ENCODE measurements at places on chromosomes 5 and 9.

GRCh38 chr9:6996061-6996854 lies 238.5 kb downstream of the KDM4C start:
- DNase-seq: no peak

DNA sequence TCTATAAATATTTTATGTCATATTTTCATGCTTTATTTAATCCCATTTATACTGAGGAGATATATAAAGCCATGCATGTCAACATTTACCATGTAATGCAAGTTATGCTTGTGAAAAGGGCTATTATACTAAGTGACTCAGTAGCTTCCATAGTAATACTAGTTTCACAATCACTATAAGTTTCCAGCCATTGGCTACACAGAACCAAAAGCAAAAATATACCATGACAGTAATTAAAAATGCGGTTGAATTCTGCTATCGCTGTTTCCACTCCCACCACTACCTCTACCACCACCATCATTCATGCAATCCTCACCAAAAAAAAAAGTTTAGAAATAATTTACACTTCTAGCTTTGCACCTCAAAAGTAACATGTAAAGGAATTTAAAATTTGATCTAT lies 60.2 kb downstream of the MLLT3 start:
- DNase-seq: no peak

GRCh38 chr5:179974946-179975712 lies 67.4 kb upstream of the TBC1D9B start:
- peak; percentile 44 for DNase-seq

- DNase-seq: peak; percentile 66
Measured at GRCh38 chr9:89410641-89411350, 87.1 kb downstream of the SEMA4D start.

- DNase-seq: no peak
Measured at GRCh38 chr5:142186514-142186856, 77.9 kb downstream of the NDFIP1 start.

GRCh38 chr9:82367016-82367415 lies 378.4 kb downstream of the SPATA31D1 start:
- no peak for DNase-seq

GRCh38 chr9:83247732-83248131 lies 184.8 kb upstream of the RASEF start:
- peak; percentile 12 for DNase-seq

GRCh38 chr5:38765399-38765861 lies 80.4 kb upstream of the OSMR start:
- no peak for DNase-seq

DNA sequence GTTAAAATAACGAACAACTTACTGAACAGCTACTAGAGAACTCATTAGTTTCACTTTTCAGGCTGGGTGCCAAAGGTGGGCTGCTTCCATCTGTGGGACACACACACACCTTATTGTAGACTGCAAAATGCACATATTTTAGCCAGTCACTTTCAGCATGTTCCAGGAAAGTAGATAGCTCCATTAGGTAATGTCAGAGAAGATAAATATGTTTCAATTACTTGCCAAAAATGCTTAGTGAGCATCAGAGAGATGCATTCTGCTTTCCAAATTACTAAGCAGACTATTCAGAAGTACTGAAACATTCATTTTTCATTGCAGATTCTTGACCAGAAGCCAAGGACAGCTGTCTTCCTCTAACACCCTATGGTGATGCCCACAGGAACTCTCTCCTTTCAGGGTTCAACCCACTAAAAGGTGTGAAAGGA lies 56.2 kb upstream of the APC start:
- no peak for DNase-seq

DNA sequence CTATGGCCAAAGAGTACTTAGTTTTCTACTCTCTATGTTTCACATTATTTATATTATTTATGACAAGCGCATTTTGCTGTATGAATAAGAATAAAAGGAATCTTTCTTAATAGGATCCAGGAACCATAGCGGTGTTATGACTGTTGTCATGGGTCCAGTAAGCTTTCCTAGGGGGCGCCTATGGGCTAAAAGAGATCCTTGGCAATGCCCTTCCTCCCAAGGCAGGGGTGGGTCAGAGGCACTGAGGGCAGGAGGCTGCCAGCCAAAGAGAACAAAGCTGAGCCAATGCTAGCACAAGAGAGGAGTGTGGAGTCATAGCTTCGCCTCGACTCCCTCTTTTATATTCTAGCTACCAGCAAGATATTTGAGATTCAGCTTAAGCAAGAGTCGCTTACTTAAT lies 98.4 kb upstream of the GNAQ start:
- DNase-seq: no peak

DNA sequence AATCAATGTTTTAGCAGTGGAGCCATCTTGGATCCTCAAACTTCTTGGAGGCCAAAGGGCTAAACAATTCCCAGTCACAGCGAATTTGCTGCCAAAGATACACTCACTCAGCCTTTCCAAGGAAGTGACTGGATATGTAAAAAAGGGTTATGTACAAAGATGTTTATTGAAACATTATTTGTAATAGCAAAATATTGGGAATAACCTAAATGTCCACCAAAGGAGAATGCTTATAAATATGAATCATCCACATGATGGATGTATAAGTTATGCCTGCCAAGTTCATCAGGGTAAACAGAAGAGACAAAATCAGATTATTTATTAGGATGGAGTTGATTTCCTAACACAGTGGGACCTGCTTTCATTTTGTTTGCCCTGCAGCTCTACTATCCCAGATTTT lies 145.2 kb upstream of the ABCA1 start:
- no peak for DNase-seq

- DNase-seq: no peak
Measured at GRCh38 chr9:24189986-24190385, 355.7 kb downstream of the IZUMO3 start.

GRCh38 chr9:132087438-132088030 lies 7.9 kb upstream of the MED27 start:
- DNase-seq: no peak

DNA sequence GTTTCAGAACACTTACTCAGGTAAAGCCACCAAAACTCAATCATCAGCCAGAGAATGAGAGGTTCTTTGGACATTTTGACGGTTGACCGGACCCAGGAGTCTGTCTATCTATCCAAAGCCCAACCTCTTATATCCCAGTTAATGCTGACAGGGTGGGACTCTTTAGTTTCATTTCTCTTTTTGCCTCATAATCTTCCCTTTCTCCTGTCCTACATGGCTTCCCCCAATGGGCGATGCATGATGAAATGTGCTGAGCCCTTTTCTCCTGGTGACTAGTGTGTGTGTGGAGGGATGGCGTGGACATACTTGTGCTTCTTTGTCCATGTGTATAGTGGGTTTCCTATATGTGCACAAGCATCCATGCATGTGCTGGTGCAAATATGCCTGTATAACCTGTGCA lies at the start of gene TIMD4:
TIMD4 (minus strand) TSS at position 102 of the 400 bp plus-strand sequence; CDS start at position 74, 28 bp downstream.
- no peak for DNase-seq

DNA sequence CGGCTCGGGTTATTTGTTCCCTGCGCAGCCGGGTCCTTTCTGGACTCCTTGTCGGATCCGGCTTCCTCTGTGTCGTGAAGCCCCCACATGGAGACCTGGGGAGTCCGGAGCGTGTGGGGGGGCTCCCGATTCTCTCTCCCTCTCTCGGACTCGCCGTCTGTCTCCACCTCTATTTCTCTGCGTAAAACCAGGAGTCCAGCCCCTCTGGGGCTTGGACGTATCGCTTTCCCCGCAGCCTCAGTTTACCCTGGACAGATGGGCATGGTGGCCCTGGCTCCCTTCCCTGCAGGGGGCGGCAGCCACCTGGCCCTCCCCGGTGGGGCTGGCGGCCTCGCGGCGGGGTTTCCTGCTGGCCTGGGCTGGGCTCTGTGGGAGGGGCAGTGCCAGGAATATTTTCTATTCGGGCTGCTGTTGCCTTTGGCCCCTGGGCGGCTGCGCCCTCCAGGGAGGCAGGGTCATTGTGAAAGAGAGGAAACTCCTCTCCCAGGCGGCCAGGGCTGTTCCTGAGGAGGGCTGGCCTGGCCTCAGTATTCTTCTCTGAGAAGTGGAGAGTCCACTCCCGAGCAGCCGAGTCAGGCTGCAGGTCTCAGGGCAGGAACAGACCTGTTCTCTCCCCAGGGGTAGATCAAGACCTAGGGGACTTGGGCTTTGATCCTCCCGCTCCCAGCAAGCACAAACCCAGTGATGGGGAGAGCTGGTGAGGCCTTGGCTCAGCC lies 665 bp downstream of the ASS1 start:
- DNase-seq: no peak

DNA sequence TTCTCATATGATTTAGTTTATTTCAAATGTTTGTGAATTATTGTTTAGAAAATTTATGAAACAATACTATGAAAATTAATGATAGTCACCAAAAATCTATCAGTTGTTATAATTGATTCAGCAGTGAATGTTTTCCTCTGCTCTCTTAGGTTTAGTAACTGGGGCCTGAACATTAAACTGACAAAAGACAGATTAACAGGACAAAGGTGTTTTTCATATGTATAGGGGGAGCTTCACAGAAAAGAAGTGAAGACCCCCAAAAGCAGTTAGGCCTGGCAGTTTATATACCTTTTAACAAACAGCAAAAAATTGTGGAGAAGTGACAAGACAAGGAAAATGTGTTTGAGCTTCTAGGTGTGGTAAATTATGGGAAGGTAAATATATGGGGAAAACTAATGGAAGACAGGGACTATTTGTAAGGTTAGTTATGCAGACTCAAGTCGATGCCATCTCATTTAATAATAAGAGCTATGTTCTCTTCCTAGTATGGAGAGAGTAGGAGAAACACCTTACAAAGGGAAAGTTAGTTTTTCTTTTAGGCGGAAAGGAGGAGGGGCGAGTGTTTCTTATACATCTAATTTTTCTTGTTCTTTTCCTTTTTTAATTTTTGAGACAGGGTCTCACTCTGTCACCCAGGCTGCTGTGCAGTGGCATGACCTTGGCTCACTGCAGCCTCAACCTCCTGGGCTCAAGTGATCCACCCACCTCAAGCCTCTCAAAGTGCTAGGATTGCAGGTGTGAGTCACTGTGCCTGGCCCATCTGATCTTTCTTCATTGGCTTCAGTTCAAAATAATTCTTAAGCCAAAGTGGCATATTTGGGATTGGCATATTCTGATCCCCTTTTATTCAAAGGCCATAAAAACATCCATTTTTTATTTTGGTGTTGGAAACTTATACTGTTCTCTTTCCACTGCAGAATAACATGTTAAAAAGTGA lies 77.8 kb downstream of the C9orf153 start:
- DNase-seq: no peak

GRCh38 chr9:116975126-116975525 lies 288.0 kb downstream of the TRIM32 start:
- no peak for DNase-seq

- DNase-seq: no peak
Measured at GRCh38 chr9:79574136-79574535, 2.4 kb downstream of the TLE4 start.

GRCh38 chr5:15001517-15001916 lies 129.9 kb upstream of the ANKH start:
- no peak for DNase-seq

DNA sequence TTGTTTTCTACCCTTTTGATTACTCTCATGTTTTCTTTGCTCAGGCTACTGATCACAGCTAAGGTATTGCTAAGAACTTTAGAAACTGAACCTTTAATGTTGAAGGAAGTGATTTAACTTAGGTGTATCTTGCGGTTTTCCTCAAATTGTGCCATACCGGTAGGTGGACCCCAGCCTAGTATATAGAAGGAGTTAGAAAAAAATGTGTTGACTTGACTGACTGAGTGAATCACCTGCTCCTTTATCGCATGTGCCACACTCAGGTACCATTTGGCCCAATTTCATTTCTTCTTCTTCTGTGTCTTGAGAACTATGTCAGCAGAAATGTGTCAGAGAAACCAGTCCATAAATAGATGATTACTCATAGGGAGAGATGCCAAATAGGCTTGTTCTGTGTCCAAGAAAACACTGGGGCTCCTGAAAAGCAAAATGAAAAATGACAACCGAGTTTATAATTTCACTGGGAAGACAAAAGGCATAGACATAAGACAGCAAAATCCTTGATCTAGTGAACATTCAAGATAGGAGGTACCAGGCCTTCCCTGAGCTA lies 19.4 kb downstream of the PLPPR1 start:
- no peak for DNase-seq

GRCh38 chr9:93096131-93096802 lies at the start of gene CARD19:
Gene CARD19 (plus strand): TSS chr9:93096217. CDS start chr9:93096346, 129 bp downstream.
- no peak for DNase-seq

DNA sequence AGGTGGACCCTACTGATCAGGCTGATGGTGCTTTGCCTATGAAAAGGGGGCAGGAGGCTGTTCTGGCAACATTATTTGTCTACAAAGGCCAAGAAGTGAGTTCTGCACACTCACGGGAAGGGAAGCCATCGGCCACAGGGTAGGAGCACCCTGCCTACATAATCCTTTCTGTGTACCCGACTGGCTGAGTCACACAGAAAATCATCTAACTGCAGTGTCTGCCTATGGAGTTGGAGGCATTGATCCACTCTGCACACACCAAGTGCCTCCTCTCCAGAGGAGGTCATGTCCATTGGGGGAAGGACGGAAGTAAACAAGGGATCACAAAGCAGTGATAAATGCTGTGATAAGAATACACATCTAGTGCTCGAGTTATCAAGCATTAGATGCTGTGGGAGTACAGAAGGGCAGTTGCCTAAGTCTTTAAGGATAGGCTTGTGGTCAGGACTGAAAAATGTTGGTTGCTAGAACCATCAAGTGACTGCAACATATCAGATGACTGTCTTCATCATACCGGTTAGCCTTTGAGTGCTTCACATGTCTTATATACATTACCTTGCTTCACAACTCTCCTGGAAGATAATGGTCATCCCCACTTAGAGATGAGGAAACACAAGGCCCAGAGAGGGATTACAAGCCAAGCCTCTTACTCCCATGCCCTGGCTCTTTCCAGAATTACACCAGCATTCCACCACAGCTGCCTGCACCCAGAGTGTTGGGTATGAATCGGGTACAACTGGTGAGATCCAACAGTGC lies 1.3 kb upstream of the SLC2A8 start:
- DNase-seq: no peak

GRCh38 chr5:76799588-76799987 lies 19.2 kb upstream of the F2RL1 start:
- DNase-seq: no peak

DNA sequence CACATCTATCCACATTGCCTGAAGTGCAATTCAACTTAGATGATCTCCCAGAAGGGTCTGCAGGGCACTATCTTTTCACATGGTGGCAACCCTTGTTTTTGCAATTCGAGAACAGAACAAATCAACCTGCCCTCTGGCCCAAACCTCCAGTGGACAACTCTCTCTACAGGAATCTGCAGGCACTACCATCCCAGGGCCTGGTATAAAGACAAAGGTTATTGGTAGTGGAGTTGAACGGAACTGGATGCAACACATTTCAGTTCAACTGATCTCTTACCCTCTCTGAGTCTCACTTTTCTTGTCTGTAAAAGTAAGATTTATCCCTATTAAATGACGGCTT lies 153.2 kb upstream of the EGFLAM start:
- DNase-seq: no peak

- DNase-seq: no peak
Measured at GRCh38 chr5:135491038-135491551, 38.9 kb upstream of the TIFAB start.

GRCh38 chr5:75706016-75706415 lies 11.2 kb downstream of the POC5 start:
- no peak for DNase-seq

GRCh38 chr5:9551567-9552537 lies 6.0 kb upstream of the SEMA5A start:
- no peak for DNase-seq

GRCh38 chr5:30030101-30030500 lies 1163.4 kb upstream of the CDH6 start:
- no peak for DNase-seq

All from GM12864 (cell line).